Memory B cell (primary cell): ENCODE measurements at places on chromosomes 2 and 18.
A peak's percentile ranks its signal among the peaks of the same experiment; 100 is the strongest.

DNA sequence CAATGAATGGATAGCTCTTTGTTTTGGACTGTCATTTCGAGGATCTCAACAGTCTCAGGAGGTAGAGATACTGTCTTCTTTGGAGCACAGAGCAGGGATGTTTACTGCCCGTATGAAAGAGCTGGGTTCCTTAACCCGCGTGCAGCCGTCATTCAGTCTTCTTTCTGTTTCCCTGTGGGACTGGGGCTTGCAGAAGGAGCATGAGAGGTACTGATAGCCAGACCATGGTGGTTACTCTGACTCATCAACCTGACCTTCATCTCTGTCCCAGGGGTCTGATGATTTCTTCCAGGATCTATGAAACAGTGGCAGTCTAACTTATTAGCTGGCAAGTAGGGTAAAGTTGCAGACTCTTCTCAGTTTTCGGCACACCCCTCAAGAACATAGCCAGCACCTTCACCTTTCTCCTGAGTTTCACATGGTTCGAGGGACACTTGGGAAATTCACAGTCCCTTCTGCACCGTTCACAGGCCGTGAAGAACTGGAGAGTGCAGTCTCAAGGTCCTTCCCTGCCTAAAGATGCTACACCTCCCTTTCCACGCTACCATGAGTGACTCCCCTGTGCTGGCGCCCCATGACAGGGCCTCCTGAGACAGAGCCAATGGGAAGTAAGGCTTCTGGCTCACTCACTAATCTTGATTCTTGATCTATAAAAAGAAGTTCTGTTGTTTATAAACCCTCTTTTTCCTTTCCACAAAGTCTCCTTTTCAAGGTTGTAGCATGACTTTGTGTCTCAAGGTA is 226.2 kb downstream of the MC4R start:
- DNase-seq = no peak
- H3K36me3 ChIP-seq = no peaks in the 10 kb centered on the region
- peaks cover 9% of the 10 kb centered on the region for H3K4me1 ChIP-seq
- no peak overlapping the region for H3K4me3 ChIP-seq

DNA sequence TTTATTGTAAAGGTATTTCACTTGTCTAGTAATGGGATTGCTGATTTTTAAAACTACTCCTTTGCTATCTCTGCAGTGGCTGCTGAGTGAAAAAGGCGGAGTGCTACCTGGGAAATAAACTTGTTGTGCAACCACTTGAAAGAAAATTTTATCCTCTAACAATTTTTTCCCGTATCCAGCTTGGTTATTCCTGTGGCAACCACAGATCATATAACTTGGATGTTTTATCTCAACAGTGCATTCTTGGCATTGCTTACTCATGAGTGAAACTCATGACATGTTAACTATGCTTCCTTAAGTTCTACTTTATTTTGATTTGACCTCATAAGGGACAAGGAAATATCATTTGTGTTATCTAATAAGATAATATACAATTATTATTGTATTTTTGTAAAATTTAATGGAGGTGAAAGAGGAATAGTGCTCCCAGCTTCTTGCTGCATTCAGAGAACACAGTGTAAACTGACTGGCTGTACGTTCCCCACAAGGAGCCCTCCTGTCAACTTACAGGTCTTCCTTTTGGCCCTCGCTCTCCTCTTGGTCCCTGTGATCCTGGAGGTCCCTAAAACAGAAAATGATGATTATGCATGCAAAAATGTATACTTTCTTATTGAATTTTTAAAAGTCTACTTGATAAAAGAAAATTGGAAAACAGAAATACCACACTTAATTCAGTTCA is 82.7 kb downstream of the COL5A2 start:
- no peaks in the 10 kb centered on the region for H3K36me3 ChIP-seq
- H3K27me3 ChIP-seq = no peaks in the 10 kb centered on the region
- DNase-seq = no peak

GRCh38 chr2:240215676-240216051 is 75.2 kb upstream of the OTOS start:
- H3K4me1 ChIP-seq = no peaks in the 10 kb centered on the region
- no peaks in the 10 kb centered on the region for H3K36me3 ChIP-seq
- H3K27ac ChIP-seq = no peak overlapping the region
- H3K4me3 ChIP-seq = no peak overlapping the region

- no peak overlapping the region for H3K27ac ChIP-seq
- no peaks in the 10 kb centered on the region for H3K4me1 ChIP-seq
- H3K27me3 ChIP-seq = peaks cover 2% of the 10 kb centered on the region
These were observed 42.4 kb downstream of the KLHL29 start for GRCh38 chr2:23427350-23427749.

- H3K36me3 ChIP-seq = peaks cover 11% of the 10 kb centered on the region
- H3K4me3 ChIP-seq = no peak overlapping the region
- H3K27me3 ChIP-seq = no peaks in the 10 kb centered on the region
- no peak for DNase-seq
- peaks cover 5% of the 10 kb centered on the region for H3K4me1 ChIP-seq
- H3K27ac ChIP-seq = no peak overlapping the region
These were observed 122.6 kb upstream of the EPAS1 start for GRCh38 chr2:46174345-46175170.

- DNase-seq = no peak
- H3K4me1 ChIP-seq = no peaks in the 10 kb centered on the region
- peaks cover 2% of the 10 kb centered on the region for H3K27me3 ChIP-seq
- H3K27ac ChIP-seq = no peak overlapping the region
- no peak overlapping the region for H3K4me3 ChIP-seq
These were observed 4.9 kb upstream of the USP40 start for GRCh38 chr2:233571462-233571861.

GRCh38 chr2:152426801-152427200 is 91.8 kb downstream of the FMNL2 start:
- DNase-seq = no peak
- no peaks in the 10 kb centered on the region for H3K36me3 ChIP-seq
- H3K27ac ChIP-seq = no peak overlapping the region
- peaks cover 1% of the 10 kb centered on the region for H3K27me3 ChIP-seq

GRCh38 chr2:183025993-183026392 is 12.3 kb downstream of the NCKAP1 start:
- DNase-seq = no peak
- no peaks in the 10 kb centered on the region for H3K36me3 ChIP-seq
- peaks cover 21% of the 10 kb centered on the region for H3K27me3 ChIP-seq
- no peak overlapping the region for H3K27ac ChIP-seq
- H3K4me3 ChIP-seq = no peak overlapping the region

GRCh38 chr2:43402002-43402401 is 175.6 kb upstream of the ZFP36L2 start:
- no peak overlapping the region for H3K4me3 ChIP-seq
- H3K36me3 ChIP-seq = peaks cover 17% of the 10 kb centered on the region
- peaks cover 19% of the 10 kb centered on the region for H3K4me1 ChIP-seq
- peak overlapping the region; percentile 78 for H3K27ac ChIP-seq
- H3K27me3 ChIP-seq = no peaks in the 10 kb centered on the region
